ENCODE measurements at places on chromosomes 11 and 22.

- DNase-seq: no peak
Measured at GRCh38 chr11:79449040-79449439, 8.2 kb upstream of the TENM4 start.

- no peak for DNase-seq
Measured at GRCh38 chr22:22228921-22229320, 15.7 kb upstream of the VPREB1 start.

- no peak for DNase-seq
Measured at GRCh38 chr11:23473782-23474181, 613.5 kb upstream of the CCDC179 start.

DNA sequence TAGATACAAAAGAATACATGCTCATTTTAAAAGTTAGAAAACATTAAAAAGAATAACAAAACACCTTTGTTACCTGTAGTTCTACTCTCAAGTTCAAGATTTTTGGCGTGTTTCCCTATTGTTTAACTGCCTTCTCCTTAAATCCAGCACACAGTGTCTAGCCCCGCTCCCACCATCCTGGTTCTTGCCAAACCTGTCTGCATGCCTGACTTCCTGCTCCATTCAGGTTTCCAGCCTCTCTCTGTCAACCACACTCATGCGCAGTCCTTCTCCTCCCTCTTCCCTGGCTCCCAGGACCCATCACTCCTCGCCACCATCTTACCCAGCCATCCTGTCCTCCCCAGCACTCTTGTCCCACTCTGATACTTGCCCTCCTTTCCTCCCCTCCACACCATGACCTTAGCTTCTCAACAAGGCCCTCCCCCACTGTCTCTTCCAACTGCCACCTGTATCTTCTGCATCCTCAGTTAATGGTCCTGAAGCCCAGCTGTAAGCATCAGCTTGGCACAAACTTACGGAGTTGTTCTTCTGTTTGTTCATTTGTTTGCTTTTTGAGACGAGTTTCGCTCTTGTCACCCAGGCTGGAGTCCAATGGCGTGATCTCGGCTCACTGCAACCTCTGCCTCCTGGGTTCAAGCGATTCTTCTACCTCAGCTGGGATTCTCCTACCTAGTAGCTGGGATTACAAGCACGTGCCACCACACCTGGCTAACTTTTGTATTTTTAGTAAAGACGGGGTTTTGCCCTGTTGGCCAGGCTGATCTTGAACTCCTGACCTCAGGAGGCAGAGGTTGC is 7.5 kb upstream of the MYH9 start:
- no peak for DNase-seq

DNA sequence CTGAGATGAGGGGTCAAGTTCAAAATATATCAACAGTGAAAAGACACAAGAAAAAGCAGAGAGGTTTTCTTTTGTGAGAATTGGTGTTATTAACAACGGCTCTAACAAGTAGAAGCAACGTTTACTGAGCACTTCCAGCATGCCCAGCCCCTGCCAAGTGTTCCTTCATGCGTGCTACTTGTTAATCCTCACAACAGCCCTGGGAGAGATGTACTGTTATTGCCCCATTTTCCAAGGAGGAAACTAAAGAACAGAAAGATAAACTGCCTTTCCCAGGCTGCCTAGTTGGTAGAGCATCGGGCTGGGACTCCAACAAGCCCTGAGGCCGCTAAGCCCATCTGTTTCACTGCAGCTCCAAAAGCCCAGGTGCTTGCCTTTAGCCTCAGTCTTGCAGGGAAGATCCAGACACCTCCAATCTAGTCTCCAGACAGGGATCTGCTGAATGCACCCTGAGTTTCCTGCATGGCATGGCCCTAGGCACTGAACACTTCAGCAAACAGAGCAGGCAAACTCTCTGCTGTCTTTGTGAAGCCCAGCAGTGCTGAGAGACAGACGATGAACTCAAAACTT is 25.5 kb downstream of the SPATA19 start:
- DNase-seq: no peak

DNA sequence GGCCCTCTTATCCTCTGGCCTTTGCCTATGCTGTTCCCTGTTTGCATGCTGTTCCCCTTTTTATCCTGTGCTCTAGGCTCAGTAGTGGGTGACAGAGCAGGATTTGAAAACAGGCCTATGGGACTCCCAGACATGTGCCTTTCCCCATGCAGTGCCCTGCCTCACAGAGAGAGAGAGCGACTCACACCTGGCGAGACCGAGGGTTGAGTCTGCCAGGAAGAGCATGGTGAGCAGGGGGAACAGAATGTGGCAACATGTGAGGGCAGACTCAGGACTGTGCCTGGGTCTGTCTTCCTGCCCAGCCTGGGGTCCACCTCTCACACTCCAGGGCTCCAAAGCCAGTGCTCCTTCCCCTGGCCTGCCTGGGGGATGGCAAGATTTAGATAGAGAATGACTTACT is 75.0 kb downstream of the NFAM1 start:
- no peak for DNase-seq

- DNase-seq: no peak
Measured at GRCh38 chr22:50444663-50445062, 30.2 kb downstream of the SBF1 start.

DNA sequence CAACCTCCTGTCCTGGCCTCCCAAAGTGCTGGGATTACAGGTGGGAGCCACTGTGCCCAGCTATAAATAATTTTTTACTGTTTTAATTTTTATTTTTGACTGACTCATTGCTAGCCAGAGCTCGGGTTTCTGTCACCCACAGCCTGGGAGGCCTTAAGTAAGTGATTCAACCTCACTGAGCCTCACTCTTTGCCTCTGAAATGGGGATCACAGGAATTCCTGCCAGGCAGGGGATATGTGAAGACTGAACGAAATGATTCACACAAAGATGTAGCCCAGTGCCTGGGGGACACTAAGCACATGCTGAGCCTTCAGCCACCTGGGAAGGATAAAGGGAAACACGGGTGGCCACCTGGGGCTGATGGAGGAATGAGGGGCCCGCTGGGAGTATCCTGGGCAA is 3.8 kb upstream of the LRRC74B start:
- DNase-seq: no peak

- no peak for DNase-seq
Measured at GRCh38 chr11:132240374-132240773, 870.0 kb downstream of the NTM start.

DNA sequence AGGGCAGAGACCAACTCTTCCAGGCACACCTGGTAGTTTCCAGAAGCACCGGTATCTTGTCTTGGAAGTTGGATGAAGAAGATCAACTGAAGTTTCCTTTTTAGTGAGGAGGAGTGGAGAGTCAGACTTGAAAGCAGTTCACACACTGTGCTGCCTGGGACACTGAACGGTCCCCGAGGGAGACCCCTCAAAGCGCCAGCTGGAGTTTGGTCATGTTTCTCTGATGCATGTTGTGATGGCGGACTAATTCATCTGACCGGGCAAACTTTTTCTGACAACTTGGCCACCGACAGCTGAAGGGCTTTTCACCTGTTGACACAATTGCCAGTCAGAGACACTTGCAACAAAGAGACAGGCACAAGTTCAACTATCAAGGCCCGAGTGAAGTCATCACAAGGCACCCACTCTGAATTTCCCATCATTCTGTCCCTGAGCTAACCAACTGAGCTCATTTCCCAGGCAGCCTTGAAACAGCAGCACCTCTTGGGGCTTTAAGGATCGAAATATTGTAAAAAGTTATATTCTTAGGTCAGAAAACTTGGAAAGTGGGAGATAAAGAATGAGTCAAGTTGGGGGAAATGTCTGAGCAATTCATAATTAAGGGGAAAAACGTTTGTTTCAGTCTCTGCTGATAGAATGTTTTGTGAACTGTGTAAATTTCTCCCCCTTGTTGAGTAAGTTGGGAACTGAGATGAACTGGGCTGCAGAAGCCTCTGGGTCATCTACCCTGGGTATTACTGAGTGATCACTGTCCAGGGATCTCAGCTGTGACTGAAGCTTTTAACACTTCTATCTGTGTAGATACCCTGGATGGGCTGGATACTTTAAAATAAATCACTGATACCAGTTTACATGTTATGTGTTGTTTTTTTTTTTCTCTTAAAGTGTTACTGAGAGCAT is 46.2 kb downstream of the WT1 start:
- no peak for DNase-seq

DNA sequence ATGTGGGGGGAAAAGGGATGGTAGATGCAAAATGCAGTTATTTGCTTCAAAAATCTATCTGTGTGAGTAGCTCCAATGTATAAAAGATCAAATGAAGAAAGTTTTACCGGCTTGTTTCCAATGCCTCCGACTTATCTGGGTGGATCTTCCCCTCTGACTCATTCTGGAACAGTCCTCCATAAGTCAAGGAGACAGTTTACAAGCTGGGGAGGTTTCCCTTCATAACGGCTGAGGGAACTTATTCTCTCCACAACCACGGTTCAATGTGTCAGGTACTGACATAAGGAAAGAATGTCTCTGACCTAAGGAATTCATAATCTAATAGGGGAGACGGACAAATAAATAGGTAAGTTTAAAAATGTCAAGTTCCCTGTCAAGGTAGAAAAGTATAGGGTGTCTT is 49.7 kb upstream of the BIRC3 start:
- no peak for DNase-seq
